Stimulated activated CD4-positive, alpha-beta T cell treated with anti-CD3 and anti-CD28 coated beads, Interleukin-1b, Interleukin-23, amount 100 ng/mL, for 48 hours (primary cell): ENCODE measurements at places on chromosomes 16 and 17.
A peak's percentile ranks its signal among the peaks of the same experiment; 100 is the strongest.

GRCh38 chr17:52604105-52604504 is 445.6 kb upstream of the CA10 start:
- no peak for DNase-seq

DNA sequence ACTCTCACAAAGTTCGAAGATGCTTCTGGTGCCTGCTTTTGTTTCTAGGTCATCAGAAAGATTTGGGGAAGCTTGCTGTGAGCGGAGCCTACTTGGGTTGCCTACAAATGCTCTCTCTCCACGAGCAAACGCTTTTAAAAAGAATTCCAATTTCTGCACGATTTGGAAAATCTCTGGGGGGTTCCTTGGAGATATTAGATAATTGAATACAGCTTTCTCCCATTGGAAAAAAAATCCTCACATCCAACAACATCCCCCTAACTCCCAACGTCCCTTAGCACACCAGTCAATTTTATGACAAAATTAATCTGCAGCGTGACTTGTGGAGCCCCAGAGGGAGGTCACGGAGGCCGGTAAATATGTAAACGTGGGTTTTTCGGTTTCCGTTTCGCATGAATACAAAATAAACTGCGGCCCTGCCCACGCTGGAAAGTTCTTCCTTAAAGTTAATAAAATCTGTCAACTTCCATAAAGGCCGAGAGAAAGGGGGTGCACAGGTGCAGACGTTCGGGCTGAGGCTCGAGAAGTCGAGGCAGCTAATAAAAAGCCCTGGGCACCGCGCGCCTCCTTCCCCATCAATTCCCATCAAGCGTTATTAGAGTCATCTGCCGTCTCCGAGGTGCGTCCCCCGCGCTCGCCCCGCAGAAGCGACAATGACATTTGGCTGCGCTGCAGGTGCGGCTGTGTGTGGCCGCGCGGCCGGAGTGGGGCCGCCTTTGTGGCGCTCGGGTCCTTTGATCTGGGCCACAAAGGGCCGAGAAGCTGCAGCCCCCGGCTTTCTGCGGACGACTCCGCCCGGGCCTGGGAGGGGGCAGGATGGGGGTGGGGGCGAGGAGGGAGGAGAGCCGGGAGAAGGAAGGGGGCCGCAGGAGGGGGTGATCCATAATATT is 37.6 kb downstream of the SALL1 start:
- no peak for DNase-seq

GRCh38 chr16:85707528-85708095 is 18.9 kb upstream of the GINS2 start:
- DNase-seq: no peak

- DNase-seq: no peak
Observed at GRCh38 chr16:64165368-64165767, 956.5 kb downstream of the CDH11 start.

GRCh38 chr17:80780381-80781198 is 211.1 kb upstream of the CHMP6 start:
- DNase-seq: peak; percentile 67

DNA sequence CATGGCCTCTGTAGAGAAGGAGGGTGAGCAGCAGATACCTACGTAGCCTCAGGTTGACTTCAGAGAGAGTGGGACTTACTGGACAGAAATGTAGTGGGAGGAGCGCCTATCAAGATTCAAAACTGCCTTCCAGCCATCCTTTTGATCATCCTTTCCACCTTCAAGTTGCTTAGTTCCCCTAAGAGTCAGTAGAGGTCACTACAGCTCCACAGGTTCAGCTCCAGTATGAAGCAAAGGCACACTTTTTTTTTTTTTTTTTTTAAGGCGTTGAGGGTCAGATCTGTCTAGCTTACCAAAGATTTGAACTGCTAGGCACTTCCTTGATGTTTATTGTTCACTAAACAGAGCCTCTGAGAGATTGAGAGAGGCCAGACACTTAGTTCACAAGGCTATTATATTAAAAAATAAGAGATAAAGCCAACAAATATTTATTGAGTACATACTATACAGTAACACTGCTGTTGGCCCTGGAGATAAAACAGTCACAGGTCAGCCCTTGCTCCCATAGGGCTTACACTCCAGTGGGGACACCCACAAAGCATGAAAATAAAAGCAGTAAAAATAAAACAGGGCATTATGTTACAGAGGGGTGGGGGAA is 3.1 kb downstream of the RNF227 start:
- DNase-seq: peak; percentile 37

GRCh38 chr17:72465191-72466024 is 344.6 kb downstream of the SOX9 start:
- DNase-seq: no peak

GRCh38 chr16:67254801-67255552 is 6.2 kb downstream of the SLC9A5 start:
- no peak for DNase-seq

GRCh38 chr17:55334881-55335540 is 70.3 kb downstream of the HLF start:
- DNase-seq: no peak
